HFF-Myc (cell line): ENCODE measurements at places on chromosomes 1 and 21.

- no peak for DNase-seq
Measured at GRCh38 chr1:228507961-228508652, 20.9 kb downstream of the RNF187 start.

DNA sequence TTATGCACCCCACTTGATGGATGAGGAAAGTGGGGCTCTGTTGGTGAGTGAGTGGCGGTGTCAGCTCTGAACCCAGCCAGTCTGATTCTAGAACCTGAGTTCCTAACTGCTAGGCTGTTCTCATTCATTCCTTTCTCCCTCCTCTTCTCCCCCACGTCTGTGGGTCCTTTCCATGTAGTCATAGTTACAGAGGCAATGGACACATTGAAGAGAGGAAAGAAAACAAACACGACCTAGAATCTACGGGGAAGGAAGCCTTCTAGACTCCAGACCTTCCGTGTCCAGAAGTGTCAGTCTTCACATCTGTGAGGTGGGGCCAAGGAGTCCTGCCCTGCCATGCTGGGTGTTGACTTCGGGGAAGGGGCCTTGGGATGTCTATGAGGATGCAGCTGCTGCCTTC lies 115.8 kb upstream of the WNT4 start:
- DNase-seq: no peak

DNA sequence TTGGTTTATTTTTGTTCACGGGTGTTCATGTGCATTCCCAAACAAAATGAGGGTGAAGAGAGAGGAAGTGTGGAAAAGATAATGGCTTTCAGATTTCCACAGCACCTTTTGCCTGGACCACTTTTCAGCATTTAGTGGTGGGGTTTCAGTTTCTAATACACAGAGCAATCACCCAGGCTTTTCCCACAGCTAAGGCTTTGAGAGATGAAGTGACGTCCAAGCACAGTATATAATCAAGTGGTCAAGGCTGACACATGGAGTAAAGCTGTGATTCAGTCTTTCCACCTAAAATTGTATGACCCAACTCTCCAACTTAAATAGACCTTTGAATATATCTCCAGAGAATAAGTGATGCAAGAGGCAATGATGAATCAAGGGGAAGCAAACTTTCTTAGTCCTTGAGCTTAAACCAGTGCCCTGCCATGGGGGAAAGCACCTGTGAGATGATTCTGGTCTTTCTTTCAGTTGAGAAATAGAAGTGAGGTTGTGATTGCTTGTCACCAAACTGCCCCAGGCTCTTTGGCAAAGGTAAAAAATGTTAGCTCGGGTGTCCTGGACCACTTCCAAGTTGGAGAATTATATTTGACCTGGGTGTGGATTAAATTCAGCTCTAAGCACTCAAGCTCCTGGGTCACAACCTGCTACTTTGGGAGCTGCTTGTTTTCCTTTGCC lies 2.4 kb upstream of the PIK3R3 start:
- no peak for DNase-seq

DNA sequence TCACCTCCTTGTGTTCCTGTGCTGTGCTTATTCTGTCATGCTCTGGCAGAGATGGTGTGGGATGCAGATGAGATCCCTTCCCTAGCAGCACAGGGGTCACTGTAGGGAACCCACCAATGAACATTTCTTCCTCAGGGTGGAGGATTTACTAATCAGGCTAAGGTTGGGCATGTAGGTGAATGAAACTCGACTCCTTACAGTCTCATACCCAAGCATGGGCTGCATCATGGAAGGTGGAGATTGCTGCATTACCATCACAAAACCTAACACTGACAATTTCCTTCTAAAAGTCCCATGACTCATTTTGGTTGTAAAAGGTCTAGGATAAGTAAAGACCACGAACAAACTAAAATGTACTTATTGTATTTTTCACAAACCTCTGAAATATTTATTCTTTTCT lies 399.9 kb downstream of the DSCAM start:
- DNase-seq: no peak

- DNase-seq: no peak
Measured at GRCh38 chr1:113691184-113691583, 68.1 kb downstream of the PHTF1 start.

DNA sequence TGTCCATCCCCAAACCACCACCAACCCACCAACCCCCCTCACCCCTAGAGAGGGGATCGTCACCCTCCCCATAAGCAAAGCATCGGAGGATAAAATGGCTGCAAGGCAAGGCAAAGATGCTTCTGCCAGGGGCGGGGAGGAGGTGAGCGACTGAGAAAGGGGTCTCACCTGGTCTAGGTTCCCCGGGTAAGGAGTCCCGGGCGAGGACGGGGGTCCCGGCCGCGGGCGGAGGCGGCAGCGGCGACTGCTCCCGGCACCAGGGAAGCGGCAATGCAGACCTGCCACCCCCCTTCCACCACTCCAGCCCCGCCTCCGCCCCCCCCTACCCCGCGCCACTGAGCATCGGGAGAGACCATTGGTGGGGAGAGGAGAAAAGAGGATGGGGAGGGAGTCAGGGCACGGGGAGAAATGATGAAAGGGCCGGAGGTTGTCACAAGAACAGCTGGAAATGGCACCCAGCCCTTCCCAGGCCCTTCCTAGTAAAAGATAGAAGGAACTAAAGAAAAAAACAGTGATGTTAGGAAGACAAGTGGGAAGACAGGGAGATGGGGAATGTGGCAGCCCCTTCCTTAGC lies at the start of gene SV2A:
SV2A (minus strand) TSS at position 274 of the 574 bp plus-strand sequence. CDS start 4,004 bp downstream, outside the sequence.
- no peak for DNase-seq

GRCh38 chr1:100440075-100440809 lies 87.9 kb downstream of the CDC14A start:
- DNase-seq: no peak
